ENCODE measurements at places on chromosomes 4 and X.

- no peak for DNase-seq
Measured at GRCh38 chr4:13721894-13722293, 94.4 kb upstream of the BOD1L1 start.

DNA sequence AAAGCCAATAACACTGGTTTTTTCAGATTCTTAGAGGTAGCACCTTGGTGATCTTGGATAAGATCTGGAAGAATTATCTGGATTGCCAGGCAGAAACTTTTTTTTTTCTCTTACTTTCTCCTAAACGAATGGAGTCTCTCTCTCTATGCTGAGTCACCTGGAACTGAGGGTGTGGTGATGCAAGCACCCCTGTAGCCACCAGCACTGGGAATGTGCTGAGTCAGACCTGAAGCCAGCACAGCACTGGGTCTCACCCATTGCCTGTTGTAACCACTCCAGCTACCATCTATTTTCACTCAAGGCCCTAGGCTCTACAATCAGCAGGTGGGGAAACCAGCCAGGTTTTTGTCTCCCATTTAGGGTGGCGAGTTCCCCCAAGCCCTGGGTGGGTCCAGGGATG is 923.8 kb downstream of the RAPGEF2 start:
- no peak for DNase-seq

DNA sequence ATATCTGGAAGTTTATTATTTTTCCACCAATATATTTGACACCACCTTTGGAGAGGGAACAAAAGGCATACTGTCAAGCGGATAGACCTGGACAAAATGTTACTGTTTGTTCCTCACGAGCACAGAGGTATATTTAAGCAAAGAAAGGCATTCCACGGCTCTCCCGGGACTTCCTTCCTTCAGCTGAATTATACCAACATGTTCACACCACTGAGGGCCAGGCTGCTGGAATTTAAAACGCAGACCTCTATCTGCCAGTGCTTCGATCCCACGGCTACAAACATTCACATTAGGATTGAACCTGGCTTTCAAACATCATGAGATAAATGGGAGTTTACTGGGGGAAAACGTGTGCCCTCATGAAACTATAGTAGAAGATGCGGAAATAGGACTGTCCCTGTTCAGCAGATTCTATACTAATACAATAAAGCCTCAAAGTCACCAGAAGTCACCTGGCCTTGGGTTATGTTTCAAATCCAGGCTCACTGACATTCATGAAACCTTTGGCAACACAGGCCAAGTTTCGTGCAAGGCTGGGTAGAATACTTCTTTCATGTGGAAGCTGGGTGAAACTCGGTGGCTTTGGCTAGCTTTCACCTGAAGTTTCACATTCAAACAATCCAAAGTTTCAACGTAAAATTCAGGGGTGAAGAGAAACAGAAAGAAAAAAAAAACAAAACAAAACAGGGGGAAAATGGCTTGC is 39.5 kb downstream of the SORBS2 start:
- no peak for DNase-seq

DNA sequence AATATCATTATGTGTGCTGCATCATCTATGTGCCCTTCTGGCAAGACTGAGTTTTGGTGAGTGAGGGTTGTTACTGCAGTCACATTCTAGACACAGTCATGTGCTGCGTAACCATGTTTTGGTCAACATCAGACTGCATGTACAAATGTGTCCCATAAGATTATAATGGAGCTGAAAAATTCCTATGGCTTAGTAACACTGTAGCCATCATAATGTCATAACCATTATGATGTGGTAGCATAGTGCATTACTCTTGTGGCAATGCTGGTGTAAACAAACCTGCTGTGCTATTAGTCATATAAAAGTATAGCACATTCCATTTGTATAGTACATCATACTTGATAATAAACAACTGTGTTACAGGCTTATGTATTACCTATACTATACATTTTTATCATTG is 198.1 kb upstream of the NUDT6 start:
- DNase-seq: no peak

GRCh38 chr4:109691411-109691920 is 11.8 kb downstream of the CASP6 start:
- no peak for DNase-seq

DNA sequence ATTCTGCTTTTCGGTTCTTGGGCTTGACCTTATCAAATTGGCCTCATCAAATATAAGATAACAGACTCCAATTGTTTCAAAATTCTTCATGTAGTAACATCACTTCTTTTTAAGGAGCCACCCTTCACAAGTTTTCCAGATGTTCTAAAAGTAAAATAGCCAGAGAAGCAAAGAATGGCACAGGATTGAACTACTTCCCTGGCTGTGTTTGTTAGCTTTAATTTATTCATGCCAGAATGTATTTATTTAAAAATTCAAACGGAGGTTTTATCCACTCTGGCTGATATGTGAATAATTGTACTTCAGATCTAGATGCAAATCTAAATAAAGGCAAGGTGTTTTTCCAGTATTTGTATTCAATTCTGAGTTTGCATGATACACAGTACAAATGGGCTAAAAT is 581.3 kb upstream of the TENM3 start:
- no peak for DNase-seq

DNA sequence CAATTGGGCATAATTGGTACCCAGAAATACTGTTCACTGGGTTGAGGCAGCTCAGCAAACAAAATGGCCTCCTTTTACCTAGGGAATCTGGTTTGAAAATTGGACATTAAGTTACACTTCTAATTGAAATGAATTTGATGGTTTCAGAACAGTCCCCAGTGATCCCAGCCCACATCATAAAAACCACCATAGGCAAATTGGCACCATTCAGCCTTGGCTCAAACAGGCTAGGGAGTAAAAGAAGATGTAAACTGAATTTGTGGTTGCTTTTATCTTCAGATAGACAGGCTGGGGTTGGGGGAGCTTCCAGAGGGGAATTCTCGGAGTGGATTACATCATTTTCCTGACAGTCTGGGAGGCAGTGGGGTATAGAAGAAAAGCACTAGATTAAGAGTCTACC is 576.5 kb downstream of the MID1IP1 start:
- DNase-seq: no peak

GRCh38 chr4:149999485-150000074 is 78.7 kb upstream of the DCLK2 start:
- no peak for DNase-seq

Data from nucleus accumbens (tissue), 56 donors.